NCI-H510A (cell line): ENCODE measurements at places on chromosomes 3 and 15.
A peak's percentile ranks its signal among the peaks of the same experiment; 100 is the strongest.

DNA sequence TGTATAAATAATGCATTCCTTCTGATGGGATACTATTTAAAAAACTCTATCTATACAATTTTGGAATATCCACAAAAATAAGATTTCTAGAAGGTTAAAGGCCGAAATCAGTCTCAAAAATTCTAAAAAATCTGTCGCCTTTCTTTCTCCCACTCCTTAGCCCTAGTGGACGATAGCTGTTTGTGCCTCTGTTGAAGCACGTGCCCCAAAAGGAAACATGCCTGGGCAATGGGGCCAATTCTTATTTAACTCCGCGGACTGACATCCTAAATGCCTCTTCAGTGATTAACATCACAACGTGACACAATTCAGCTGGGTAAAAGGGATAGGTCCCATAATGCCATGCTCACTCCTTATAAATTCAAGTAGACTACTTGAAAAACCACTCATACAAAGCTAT is 65.1 kb downstream of the GAP43 start:
- DNase-seq, result no peak

DNA sequence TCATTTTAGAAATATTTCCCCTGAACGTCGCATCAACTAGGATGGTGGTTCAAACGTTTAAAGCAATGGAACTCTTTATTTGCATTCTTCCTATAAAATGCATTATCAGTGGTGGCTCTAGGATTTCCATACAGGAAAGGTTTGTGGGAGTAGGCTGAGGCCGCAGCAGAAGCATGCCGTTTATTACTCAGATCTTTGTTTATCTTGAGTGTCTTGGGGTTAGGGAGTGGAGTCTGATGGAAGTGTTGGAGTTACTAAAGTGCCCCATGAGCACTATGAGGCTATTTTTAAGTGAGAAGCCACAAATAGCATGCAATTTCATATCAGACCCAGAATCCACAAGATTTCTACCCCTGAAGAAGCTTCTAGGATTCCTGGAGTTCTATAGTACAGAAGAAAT is 26.2 kb downstream of the ATOSA start:
- no peak for DNase-seq

DNA sequence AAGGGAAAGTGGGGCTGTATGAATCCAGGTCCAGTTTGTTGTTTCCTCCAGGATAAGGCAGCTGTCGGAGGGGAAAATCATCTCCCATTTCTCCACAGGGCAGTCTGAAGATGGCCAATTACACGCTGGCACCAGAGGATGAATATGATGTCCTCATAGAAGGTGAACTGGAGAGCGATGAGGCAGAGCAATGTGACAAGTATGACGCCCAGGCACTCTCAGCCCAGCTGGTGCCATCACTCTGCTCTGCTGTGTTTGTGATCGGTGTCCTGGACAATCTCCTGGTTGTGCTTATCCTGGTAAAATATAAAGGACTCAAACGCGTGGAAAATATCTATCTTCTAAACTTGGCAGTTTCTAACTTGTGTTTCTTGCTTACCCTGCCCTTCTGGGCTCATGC is 911 bp downstream of the CCRL2 start:
- peak; percentile 35 for DNase-seq

GRCh38 chr15:28273873-28274610 is 47.9 kb downstream of the HERC2 start:
- no peak for DNase-seq

DNA sequence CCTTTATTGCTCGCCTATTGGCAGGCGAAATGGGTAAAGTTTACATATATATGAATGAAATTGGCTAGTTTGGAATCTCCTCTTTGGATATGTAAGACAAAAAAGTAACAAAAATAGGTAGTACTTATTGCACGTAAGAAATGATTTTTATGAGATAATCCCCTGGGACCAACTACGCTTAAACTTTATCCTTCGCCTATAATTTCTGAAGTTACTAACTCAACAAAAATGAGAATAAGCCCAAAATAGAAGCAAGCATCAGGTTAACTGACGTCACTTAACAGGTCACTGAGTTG is 438 bp upstream of the SLC49A4 start:
- DNase-seq, result no peak

DNA sequence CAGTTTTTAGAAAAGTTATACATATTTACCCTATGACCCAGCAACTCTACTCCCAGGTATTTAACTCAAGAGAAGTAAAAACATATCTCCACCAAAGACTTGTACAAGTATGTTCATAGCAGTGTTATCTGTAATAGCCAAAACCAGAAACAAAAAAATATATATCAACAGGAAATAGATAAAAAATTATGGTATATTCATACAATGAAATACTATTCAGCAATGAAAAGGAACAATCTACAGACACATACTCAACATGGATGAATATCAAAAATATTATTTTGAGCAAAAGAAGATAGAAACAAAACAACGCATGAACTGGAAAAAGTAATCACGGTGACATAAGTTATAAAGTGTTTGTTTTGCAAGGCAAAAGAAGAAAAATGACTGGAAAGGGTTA is 72.4 kb downstream of the VPS13C start:
- no peak for DNase-seq

DNA sequence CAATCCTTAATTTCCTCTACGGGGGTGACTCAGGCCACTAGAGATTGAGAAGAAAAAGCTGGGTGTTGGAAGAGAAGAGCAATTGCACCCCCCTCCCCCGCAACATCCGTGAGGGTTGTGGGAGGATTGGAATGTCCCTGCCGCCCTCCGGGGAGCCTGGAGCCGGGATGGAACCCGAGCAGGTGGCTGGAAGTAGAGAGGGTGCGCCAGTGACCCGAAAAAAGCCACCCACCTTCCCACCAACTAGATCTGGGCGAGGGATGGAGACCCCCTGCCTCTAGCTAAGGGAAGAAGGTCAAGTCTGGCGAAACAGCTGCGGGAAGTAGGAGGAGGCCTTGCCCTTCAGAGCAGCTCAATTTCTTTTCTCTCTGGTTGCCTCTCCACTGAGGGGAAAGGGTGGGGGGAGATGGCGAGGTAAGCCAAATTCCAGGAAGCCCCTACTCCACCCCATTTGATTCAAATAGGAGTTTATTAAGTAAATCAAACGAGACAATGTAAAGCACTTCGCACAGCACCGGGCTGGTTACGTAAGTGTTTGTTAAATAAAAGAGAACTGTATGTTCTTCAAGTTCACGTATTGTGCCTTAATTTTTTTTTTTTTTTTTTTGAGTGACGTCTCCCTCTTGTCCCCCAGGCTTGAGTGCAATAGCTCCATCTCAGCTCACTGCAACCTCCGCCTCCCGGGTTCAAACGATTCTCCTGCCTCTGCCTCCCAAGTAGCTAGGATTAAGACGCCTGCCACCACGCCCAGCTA is 1.1 kb upstream of the WWTR1 start:
- peak; percentile 30 for DNase-seq

GRCh38 chr3:45742461-45743089 is 53.4 kb downstream of the SACM1L start:
- DNase-seq, result no peak

- DNase-seq, result no peak
Measured at GRCh38 chr3:168288511-168289401, 193.0 kb upstream of the GOLIM4 start.

- DNase-seq, result no peak
Measured at GRCh38 chr3:178139116-178139515, 397.1 kb upstream of the KCNMB2 start.

DNA sequence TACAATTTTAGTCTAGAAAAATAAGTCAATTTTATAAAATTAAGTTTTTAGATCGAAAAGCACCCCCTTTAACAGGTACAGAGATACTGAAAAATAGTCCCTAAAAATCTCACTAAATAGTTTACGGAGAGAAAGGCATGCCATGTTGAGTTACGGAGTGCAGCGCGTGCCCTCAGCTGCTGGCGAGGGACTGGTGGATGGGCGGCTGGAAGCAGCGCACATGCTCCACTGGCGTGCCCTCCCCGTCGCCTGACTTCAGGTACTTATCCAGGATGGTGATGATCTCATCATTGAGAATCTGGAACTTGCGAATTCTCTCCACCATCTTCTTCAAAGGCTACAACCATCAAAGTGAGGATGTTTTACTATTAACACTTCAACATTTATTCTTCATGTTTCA is 31.4 kb downstream of the NIPA2 start:
- DNase-seq, result no peak

- no peak for DNase-seq
Measured at GRCh38 chr15:68812597-68813431, 7.9 kb downstream of the ANP32A start.

GRCh38 chr3:4982773-4983738 is 3.8 kb downstream of the BHLHE40 start:
- DNase-seq, result no peak
